ENCODE measurements at places on chromosomes 6 and 20.
A peak's percentile ranks its signal among the peaks of the same experiment; 100 is the strongest.

DNA sequence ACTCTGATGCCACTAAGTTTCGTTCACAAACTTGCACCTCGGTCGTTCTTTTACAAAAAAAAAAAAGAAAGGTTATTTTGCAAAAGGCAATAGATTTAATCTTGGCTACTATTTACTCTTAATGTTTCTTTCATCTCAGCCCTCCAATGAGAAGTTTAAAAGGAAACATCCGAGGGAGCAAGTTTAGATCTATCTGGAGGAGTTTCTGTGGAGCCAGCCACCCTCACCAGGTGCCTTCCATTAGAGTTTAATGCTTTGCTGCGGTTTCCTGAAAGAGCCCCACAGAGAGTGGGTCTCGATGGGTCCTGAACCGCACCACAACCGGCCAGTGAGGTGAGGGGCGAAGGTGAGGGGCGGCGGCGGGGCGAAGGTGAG lies 632 bp downstream of the PRKN start:
- DNase-seq = peak; percentile 2

GRCh38 chr6:112325444-112325843 lies 21.7 kb upstream of the RFPL4B start:
- DNase-seq = no peak

- no peak for DNase-seq
Measured at GRCh38 chr6:27693766-27694546, 218.2 kb downstream of the OR2B2 start.

- DNase-seq = peak; percentile 96
Measured at GRCh38 chr20:33561692-33562601, 72.1 kb downstream of the CBFA2T2 start.

GRCh38 chr6:106513808-106514582 lies 115.3 kb downstream of the RTN4IP1 start:
- peak; percentile 40 for DNase-seq

- DNase-seq = no peak
Measured at GRCh38 chr6:136920216-136920615, 1.9 kb upstream of the SLC35D3 start.

DNA sequence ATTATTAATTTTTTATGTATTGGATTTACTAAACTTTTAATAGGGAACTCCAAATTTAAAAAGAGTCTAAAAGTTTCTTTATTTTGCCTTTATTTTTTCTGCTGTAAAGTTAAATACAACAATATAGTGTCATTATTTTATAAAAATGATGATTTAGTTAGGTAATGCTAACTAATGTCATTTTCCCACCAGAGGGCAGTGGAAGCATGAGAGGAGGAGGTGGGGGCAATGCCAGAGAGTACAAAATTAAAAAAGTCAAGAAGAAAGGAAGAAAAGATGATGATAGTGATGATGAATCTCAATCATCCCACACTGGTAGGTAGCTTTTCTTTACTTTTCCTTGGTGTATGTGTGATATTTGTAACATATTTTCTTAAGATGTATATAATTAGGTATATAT lies 20.2 kb upstream of the FHL5 start:
- DNase-seq = peak; percentile 9

GRCh38 chr20:37869334-37869861 lies 33.5 kb upstream of the VSTM2L start:
- DNase-seq = no peak

GRCh38 chr6:21560249-21560648 lies 33.3 kb upstream of the SOX4 start:
- DNase-seq = no peak

- no peak for DNase-seq
Measured at GRCh38 chr6:131191590-131191989, 56.3 kb downstream of the AKAP7 start.

DNA sequence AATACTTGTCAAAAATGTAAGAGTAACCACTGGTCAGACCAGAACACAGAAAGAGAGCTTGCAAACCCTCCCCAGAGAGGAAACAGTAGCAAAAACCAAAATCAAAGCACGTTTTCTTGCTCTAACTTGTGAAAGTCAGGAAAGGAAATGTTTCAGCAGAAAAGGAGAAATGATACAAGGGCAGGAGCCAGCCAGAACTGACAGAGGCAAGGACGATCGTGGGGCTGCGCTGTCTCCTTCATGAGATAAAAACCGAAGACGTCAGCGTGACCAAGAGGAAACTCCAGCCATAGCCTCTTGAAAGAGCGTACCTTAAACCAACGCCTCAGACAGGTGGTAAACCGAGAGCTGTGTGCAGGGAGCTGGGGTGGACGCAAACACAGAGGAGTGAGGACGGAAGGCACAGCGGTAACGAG lies 27.5 kb downstream of the LAMA5 start:
- no peak for DNase-seq

DNA sequence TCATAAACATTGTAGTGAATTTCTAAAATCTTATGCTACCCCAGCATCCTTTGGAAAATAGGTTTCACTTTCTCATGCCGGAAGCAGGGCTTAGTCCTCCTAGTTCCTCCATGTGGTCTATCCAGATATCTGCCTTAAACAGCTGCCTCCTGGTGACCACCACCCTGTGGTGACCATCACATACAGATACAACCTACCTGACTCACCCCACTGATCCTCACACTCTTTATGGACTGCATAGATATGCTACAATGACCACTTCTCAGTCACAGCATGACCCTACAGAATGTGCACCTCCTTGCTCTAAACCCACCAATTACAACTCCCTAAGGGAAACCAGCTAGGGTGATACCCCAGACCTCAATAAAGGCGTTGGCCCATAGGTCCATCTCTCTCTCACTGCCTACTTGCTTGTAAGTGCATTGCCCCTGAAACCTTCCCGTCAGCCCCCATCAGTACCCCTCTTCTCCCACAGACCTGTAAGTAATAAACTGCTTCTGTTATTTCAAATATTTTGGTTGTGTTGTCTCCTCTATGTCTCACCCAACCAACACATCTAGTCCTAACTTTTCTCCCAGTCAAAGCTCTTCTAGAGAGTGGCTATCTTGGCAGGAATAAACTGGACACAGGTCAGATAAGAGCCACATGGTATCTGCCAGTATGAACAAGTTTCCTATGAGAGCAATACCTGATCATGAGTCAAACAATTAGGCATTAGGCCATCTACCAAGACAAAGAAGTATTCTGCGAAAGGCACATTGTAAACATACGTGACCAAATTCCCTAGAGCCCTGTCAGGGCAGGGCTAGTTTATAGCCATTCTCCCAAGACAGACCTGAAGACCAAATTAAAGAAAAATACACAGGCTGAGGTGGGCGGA lies 39.4 kb upstream of the PLEKHG1 start:
- DNase-seq = no peak

DNA sequence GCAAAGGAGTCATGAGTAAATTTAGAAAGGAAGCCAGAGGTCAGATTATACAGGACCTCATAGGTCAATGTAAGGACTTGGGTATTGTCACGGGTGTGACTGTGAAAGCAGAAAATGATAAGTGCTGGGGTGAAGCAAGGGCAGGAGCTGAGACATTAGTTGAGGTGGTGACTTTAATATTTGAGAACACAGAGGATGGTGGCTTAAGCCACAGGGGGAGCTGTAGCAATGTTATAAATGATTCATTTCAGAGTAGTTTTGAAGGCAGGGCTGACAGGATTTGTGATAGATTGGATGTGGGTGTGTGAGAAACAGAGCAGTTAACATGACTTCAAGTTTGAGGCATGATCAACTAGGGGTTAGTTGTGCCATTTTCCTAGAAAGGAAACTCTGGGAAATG lies 659.9 kb downstream of the EPM2A start:
- DNase-seq = no peak

GRCh38 chr20:4813863-4814695 lies 92.4 kb downstream of the PRND start:
- no peak for DNase-seq

DNA sequence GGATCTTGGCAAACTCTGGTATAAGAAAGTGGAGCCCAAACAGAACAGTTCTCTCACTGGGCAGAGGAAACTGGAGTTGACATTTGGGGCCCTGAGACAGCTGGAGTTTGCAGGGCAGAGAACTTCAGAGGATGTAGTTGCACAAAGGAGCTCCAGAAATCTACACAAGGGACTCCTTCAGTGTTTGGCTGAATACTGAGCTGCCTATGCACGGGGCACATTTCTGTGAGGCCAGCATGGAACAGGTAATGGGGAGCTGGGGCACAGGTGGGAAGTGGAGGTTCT lies 169.3 kb downstream of the ANKRD60 start:
- DNase-seq = no peak

GRCh38 chr6:113671421-113671820 lies 185.7 kb upstream of the MARCKS start:
- no peak for DNase-seq

- DNase-seq = no peak
Measured at GRCh38 chr6:82693094-82693493, 329.5 kb downstream of the TPBG start.

GRCh38 chr20:6238421-6238820 lies 115.6 kb upstream of the FERMT1 start:
- no peak for DNase-seq

DNA sequence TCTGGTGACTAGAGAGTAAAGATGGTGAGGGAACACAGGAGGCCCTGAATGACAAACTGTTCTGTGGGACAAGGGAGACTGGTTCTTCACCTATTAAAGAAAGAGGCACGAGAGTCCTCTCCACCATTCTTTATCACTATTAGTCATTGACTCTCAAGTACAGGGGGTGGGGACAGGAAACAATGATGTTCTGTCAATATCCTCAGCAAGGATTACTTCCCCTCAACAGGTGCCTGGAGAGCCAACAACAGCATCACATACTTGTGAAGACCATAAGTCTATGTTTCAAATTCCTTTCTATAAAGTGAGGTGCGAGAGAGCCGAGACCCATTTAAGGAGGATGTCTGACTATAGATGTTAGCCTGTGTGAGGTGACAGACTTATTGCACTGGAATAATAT lies 72.4 kb upstream of the TBC1D7 start:
- DNase-seq = no peak

Data from fibroblast of the aortic adventitia (primary cell).